ENCODE measurements at places on chromosomes 3 and 15.

- no peak for DNase-seq
These were observed 26.6 kb upstream of the SLMAP start for GRCh38 chr3:57729334-57730045.

DNA sequence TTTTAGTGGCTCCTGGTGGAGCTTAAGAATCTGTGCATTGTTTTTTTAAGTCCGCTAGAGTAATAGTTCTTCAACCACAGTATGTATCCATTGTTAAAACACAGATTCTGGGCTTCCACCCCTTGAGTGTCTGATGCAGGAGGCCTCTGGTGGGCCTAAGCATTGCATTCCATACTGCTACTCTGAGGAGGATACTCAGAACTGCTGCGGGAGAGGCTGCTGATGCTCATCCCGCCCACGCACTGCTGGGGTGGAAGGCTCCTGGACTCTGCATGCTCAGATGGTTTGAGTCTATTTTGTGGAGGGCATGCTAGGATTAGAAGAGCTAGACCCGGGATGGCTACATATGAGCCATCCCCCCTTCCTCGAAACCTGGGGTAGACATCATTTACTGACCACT, 74.4 kb downstream of the THSD4 start:
- peak; percentile 64 for DNase-seq

- DNase-seq, result peak; percentile 2
These were observed 20.1 kb downstream of the KBTBD8 start for GRCh38 chr3:67018105-67018788.

GRCh38 chr3:185934767-185935464, 2.9 kb downstream of the TRA2B start:
- no peak for DNase-seq

DNA sequence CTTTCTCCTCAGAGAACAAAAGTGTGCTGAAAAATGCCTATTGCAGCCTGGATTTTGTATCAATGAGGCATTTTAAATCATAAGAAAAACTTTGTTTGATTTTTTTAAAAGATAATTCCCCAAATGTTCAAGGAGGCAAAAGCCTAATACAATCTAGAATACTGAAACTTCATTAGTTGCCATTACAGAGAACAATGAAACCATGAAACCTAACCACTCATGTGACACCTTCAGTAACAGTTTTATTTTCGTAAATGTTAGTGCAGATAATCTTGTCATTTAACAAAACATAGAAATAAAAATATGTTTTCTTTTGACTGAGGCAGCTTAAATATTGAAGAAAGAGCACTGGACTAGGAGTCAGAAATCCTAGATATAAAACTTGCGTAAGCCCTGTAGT, 655.9 kb downstream of the RBMS3 start:
- DNase-seq, result no peak

GRCh38 chr3:31213869-31214486, 318.7 kb upstream of the STT3B start:
- DNase-seq, result no peak

DNA sequence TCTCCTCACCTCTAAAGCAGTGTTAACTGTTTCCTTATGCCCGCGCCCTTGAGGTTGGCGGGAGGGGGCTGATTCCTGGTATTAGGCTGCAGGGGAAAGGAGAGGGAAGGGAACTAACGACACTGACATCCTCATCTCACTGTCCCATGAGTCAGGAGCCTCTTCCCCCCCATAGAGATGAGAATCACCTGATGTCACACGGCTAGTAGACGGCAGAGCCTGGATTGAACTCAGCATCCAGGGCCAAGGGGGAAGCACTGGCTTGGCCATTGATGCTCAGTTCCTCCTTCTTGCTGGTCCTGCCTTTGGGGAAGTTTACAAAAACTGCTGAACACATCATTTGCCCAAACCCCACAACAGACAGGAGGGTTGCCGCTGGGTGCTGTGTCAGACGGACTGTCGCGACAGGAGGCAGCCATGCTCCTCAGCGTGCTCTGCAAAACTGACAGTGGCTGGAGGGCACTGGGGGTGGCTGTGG, 38.5 kb downstream of the IDH2 start:
- DNase-seq, result no peak

DNA sequence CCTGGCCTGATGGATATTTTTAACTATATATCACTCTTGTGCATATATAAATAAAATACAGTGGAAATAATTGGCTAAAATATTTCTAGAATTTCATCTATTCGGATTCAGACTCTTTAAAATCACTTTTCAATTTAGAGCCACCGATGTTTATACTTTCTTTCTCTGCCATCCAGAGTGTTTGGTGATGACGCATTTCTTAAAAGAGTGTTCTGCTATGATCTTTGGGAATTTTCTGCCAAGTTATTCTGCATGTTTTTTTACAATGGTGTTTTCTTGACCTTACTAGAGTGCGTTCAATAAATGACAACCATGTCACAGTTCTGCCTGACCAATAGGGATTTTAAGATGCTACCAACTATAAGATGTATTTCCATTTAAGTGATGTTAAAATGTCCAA, 30.2 kb downstream of the PPP2R3A start:
- DNase-seq, result no peak

- DNase-seq, result no peak
These were observed 1540.6 kb upstream of the GBE1 start for GRCh38 chr3:83302091-83302490.

- DNase-seq, result peak; percentile 57
These were observed 889.8 kb downstream of the ROBO1 start for GRCh38 chr3:78878011-78878410.

Data from fibroblast of skin of scalp (primary cell).